GM12865 (cell line): ENCODE measurements at places on chromosomes 4 and X.

GRCh38 chr4:85828027-85828890 lies 353.3 kb downstream of the ARHGAP24 start:
- DNase-seq = no peak

GRCh38 chr4:147332091-147332490 lies 148.8 kb upstream of the EDNRA start:
- DNase-seq = no peak

DNA sequence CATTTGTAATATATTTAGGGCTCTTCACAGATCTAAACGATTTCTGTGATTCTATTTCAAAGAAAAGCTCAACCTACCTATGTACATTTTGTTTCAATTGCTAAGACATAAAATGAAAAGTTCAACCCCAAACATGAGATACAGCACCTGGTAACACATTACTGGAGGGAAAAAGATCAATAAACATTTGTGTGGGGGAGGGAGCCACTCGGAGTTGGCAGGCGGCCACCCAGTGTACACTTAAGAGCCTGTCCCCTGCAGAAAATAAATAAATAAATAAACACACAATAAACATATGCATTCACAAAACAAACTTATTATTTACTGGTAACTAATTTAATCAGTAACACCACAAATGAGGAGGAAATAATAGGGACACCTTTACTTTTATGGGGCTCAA lies 19.3 kb downstream of the PRSS48 start:
- DNase-seq = no peak

- DNase-seq = no peak
These were observed 70.3 kb downstream of the ANXA10 start for GRCh38 chr4:168162604-168163003.

- no peak for DNase-seq
These were observed 70.7 kb upstream of the HCCS start for GRCh38 chrX:11040405-11040804.
